ENCODE measurements at places on chromosomes 6 and 20.

GRCh38 chr6:10080561-10080960 is 334.3 kb downstream of the TFAP2A start:
- no peak for DNase-seq

- DNase-seq, result no peak
These were observed 6.8 kb downstream of the ADISSP start for GRCh38 chr20:3760655-3761348.

DNA sequence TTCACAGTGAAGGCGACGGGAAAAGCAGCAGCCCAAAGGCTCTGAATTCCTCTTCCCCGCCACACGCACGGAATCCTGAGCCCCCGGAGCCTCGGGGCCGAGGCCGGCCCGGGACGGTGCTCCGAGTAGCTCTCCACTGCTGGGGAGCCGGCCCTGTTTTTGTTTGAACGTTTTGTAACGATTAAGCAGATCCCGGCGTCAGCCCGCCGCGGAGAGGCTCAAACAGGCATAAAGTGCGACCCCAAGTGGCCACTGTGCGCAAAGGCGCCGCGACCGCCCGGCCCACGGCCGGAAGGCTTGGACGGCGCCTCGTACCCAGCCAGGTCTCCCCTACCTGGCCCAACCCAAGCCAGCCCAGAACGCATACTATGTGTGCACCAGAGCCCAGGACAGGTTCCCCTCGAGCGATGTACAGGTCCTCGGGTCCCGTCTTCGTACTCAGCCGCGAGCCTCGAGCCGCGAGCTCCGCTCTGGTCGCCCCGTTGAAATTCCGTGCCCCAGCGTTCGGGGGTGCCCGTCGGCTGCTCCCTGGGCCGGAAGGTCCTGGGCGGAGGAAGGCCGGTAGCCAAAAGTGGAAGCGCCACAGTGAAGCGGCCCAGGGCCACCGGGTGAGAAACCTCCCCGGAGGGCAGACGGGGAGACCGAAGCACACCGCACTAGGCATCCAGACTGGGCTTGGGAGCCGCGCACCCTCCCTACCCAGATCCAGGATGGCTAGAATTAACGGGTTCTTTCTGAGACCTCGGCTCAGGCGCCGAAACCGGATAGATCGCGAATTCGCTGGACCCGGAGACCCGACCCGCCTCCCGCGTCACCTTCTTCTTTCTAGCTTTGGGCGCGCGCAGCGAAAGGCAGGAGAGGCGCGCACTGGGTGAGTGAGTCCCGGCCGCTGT is 1.2 kb upstream of the MAFB start:
- peak; percentile 85 for DNase-seq

- DNase-seq, result peak; percentile 38
These were observed 5.7 kb downstream of the BCL2L1 start for GRCh38 chr20:31716818-31717477.

- no peak for DNase-seq
These were observed 194.4 kb upstream of the PLCB4 start for GRCh38 chr20:8874437-8874836.

DNA sequence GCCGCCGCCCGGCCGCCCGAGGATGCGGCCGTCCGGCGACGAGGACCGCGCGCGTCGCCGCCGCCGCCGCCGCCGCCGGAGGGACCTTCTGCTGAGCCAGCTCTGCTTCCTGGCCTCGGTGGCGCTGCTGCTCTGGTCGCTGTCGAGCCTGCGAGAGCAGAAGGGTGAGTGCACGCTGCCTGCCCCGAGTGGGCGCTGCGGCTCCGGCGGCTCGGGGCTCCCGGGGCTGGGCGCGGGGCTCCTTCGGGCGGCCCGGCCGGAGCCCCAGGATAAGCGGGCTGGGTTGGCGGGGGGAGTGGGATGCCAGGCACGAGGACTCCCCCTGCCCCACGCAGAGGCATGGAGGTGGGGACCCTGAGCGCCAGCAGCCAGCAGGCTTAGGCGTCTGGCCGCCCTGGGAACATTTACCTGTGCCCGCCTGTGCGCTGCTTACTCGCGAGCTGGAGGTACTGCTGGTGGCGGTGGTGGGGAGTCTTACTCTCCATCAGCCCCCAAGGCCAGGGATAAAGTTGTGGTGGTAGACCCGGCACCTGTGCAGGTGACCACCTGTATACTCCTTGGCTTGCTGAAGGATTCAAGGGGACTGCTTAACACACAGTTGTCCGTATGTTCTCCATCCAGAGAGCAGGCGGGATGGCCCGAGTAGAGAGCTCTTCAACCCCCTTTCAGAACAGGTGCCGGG is 520 bp downstream of the SLC24A3 start:
- peak; percentile 61 for DNase-seq

DNA sequence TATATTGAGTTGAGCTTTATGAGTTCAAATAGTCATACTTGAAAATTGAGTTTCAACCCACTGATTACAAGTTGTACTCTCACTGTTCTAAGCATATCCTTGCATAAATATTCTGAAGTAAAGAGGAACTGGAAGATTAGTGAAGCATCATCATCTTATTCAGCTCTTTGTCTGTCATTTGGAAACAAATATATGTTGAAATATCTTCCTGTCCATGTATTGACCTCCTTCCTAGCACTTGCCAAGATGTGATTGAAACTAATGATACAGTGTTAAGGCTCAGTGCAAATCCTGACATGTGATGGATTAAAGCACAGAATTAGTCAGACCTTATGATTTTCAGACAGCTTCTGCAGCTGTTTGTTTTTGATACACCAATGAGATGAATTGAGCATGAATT is 434.3 kb downstream of the TBC1D32 start:
- no peak for DNase-seq

GRCh38 chr6:16933961-16934360 is 167.9 kb upstream of the STMND1 start:
- DNase-seq, result no peak

DNA sequence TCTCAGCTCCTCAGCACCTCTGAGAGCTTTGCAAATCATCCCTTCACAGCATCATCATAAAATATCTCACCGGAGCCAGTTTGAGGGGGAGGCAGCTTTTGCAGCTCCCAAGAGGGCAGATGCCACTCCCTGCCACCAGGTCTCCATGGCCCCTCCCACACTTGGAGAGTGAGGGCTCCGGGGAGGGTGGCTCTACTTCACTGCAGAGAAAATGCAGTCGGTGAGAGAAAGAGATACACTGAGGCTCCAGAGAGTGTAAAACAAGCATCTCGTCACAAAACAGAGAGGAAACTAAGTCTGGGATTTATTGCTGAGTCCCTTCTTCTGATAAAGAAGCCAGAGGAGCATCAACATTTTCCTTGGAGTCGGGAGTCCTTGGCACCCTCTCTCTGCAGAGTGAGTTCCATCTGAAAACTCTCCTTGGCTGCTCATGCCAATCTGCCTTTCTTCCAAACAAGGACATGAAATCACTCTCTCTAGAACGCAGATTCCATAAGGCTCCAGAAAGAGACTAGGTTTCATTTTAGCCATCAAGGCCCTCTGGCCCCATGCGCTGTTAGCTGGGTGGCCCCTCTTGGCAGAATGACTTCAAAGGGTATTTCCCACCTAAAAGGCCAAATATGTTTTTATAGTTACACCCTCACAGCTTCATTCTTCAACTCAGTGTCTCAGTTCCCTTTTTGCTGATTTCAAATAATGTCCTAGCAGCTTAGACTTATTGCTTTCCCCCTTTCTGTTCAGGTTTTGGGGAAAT is 70.6 kb upstream of the F13A1 start:
- DNase-seq, result no peak

DNA sequence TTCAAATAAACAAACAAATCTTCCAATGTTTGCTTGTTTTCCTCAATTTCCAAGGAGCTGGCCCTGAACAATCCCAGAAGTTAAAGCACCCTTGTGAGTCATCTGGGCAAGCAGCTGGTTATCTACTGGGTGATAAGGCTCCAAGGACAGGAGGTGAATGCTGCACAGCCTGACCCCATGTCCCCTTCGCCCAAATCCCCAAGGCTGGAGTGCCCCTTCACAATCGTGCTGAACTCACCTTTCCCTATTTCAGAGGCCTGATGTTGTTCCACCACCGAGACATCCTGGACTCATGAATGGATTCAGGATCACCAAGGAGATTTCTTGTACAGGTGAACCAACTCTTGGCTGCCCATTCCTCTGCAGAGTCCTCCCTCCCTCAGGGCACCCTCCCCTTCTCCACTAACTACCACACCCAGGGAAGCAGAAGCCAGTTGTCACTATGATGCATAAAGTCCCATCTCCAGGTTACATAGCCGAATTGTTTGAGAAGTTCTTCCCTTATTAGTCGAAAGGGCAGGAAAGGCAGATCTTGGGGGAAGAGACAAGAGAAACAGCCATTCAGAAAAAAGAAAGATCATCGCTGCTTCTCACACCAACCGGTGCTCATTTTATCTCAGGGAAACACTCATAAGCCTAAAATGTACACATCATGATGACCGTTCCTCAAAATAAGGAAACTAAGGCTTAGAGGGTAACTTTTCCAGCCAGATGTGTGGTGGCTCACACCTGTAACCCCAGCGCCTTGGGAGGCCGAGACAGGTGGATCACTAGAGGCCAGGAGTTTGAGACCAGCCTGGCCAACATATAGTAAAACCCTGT is 138.8 kb upstream of the RREB1 start:
- no peak for DNase-seq

GRCh38 chr6:13327691-13328075 is 654 bp downstream of the TBC1D7 start:
- no peak for DNase-seq

- no peak for DNase-seq
These were observed 12.1 kb upstream of the COL21A1 start for GRCh38 chr6:56259234-56260077.

DNA sequence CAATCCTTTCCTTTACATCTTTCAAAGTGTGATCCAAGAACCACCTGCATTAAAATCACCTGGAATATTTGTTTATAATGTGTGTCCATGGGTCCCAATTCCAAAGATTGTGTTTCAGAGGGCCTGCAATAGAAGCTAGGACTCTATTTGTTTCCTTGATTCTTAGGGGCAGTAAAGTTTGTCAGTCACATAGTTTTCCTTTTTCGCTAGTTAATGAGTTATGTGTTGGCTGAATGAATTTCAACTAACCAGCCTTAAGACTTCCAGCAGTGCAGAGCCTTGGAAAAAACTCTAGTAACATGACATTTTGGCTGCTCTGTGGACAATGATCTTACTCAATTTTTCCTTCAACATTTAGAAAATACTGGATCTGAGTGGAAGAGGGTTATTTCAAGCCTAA is 11.3 kb downstream of the FAM217A start:
- no peak for DNase-seq

Data from liver (tissue), 10 donors.